ENCODE measurements at places on chromosomes 1 and 21. TPM values are rescaled to one million over a fixed set of nuclear protein-coding genes. Genes with fewer than 3 reads are reported as not detected.

DNA sequence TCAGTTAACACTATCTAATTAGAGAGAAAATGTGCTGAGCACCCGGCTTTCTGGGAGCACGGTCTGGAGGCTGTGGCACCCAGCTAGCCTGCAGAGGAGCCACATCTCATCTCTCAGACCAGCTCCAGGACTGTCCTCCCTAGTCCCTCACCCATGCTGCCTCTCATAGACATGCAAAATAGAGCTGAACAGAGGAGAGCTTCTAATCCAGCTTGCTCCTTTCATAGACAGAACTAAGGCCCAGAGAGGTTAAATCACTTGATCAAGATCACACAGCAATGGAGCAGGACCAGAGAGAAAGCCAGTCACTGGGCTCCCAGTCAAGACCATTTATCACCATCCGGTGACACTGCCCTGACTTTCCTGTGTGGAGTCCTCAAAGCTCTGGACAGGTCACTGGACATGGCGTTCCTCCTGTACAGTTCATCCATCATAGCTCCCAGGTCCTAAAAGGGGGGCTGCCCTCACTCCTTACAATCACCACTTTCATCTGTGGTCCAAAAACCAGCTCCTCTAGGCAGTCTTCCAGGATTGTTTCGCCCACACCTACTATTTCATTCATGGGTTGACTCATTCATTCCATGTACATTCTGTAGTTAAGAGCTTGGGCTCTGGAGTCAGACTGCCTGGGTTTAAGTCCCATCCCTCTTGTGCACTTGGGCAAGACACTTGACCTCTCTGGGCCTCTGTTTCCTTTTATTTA, 8.8 kb upstream of the CAMK2N1 start:
- no peak for DNase-seq

DNA sequence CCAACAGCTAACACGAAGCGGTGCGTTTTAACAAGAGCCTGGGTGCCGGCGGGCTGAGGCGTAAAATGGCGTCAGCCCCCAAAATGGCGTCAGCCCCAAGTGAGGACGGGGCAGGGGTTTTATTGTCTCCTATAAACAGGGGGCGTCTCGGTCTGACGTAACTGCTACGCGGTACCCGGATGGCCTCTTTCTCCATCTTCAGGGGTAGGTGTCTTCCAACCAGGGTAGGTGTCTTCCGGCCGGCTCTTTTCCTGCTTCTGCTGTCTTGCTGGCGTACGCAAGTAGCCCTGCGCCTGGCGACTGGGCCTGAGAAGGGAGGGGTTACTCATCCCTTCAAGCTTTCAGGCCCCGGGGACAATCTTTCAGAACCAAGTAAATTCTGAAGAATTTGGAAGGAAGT, 45.3 kb downstream of the LGR6 start:
- DNase-seq = no peak

DNA sequence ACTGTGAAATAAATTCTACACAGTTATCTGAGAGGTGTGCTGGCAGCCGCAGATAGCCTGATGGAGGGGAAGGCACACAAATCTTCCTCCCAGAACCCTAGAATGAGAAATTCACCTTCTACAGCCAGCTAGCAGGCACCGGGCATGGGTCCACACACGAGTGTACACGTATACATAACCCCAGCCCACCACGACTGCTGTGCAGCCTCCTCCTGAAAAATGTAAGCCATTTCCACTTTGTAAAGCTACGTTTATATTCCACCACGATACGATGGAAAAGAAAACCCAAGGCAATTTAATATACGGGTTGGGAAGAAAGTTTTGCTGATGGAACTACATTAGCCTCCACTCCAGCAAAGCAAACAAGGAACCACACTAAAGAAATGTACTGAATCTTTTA, 1.8 kb downstream of the BTG3 start:
- DNase-seq = peak; percentile 28

DNA sequence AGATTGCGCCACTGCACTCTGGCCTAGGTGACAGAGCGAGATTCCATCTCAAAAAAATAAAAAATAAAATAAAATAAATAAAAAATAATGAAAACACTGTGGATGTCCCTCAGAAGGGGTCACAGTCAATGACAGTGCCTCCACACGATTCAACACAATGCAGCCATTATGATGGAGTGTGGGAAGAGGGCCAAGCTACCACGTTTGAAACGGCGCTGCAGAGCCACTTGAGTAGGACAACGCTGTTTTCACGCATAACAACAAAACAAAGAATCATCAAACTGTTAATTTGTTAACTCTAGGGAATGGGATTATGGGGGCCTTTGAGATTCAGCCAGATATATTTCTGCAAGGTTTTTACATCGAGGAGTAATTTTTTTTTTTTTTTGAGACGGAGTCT, 36.5 kb downstream of the NKAIN1 start:
- DNase-seq = no peak

DNA sequence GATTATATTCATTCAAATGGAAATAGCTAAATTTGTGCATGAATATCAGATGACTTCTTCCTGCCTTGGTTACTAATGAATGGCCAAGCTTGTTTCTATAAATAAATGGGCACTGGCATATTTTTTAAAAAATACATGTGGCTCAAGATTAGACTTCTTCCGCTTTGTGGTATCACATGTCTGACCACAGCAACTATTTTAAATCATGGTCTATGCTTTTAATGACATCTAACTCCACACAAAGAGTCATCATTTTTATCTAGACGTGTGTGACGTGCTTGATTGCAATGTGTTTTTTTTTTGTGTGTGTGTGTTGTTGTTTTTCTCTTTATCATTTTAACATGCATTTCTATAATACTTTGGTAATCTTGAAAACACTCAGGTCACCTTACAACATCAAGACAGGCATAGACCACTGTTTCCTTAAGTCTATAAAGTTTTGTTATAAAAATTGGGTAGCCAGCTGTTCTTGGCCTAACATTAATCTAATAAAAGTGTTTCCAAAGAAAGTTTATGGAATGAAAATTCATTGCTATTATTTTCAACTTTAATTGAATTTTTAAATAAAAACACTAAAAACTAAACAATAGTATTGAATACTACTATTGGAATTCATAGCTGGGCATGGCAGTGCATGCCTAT, 29.5 kb downstream of the RGS1 start:
- no peak for DNase-seq

The GPR25 gene
- 0.69 TPM for total RNA-seq

The PTPRU gene
- 13.0 TPM for total RNA-seq

DNA sequence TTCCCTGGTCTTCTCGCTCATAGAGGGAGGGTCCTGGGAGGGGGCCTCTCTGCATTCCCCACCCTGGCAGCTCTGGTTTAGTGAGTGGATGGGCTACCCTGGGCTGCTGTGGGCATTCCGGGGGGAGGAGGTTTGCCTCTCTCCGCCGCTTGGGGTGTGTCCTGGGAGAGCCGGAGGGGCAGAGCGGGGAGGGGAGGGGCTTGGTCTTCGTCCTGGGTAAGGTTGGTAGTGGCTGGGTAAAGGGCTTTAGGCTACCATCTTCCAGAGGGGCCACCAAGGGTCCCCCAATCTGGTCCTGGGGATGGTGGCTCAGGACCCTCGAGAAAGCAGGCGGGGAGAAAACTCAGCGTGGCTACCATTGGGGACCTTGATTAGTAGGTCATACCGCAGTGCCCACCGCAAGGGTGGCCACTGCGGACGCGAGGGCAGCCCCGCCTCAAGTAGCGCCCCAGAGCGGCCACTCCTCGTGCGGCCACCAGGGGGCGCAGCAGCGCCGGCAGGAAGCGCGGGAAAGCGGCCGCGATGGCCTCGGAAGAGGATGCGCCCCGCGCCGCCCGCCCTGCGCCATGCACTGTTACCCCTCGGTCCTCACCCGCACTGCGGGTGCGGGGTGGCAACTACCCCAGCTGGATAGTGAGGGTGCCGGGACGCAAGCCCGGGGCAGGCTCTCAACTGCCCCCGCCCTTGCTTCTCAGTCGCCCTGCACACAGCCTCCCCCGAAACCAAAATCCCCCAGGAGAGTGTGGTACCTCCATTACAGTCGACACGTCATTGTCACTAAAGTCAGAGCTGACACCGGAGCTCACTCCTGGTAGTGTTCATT, 44.1 kb upstream of the SLC25A33 start:
- DNase-seq = peak; percentile 66

DNA sequence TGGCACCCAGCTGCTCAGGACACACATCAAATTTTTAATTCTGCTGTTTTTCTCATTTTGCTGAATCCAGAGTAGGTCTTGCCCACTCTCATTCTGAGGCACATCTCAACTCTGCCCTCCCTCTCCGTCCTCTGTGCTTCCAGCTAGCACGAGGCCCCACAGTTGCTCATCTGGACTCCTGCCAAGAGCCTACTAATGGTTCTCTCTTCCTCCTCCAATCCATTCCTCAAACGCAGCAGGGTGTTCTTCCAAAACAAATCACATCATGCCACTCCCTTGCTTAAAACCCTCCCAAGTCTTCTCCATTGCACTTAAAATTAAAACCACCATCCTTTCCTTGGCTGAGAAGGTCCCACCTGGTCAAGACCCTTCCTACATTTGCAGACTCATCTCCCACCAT, 49.8 kb upstream of the SCAF4 start:
- DNase-seq = peak; percentile 56

The IQCC gene
- 1.5 TPM for total RNA-seq

DNA sequence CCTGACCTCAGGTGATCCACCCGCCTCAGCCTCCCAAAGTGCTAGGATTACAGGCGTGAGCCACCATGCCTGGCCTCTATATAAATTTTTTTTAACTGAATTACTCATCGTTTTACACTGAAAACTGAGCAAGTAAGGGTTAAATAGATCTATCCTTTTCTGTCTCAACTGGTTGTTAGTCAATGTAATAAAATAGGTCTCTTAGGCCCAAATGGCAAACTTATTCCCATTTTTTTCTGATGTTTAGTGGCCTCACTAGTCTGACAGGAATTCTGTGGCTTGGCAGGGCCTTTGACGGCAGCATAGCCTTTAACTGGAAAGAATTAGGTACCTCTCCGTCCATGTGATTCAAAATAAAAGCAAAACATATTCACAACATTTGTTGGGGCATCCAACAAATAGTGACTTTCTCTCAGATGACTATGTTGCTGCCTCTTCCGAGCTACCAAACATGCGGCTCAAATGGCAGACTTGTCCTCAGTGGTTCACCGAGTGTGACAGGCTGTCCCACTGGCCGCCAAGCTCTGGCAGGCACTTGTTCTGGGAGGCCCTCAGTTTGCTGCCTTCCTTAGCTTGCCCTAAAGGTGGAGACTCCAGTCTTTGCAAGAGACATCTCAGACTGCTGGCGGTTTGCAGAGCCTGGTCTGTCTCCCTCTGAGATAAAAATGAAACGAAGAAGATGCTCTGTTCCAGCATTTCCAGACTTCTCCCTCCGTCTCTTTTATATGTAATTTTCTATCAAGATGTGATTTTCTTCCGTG, 17.4 kb downstream of the ATP1A4 start:
- no peak for DNase-seq

DNA sequence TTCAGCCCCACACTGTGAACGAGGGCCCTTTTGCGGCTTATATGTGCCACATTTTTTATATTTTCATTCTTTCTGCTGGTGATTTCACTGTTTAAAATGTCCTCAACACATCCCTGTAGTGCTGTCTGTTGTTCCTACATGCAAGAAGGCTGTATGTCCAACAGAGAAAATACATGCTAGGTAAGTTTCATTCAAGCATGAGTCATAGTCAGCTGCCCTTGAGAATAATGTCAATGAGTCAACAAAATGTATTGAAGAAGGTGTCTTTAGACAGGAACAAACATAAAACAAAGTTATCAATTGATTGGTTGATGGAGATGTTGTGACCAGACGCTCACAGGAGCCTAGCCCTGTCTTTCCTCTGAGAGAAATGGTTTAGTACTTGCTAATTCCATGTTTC, 553.4 kb downstream of the PLPP3 start:
- no peak for DNase-seq

- no peak for DNase-seq
These were observed 18.3 kb upstream of the PSMB2 start for GRCh38 chr1:35659589-35659988.

GRCh38 chr1:24018611-24019580, 38.8 kb upstream of the SRSF10 start:
- DNase-seq = peak; percentile 100

The TRAF3IP3 gene
- total RNA-seq = 2.7 TPM

The RXFP4 gene
- total RNA-seq = not detected

The PRELP gene
- 7.1 TPM for total RNA-seq

The MSH4 gene
- 0.18 TPM for total RNA-seq

DNA sequence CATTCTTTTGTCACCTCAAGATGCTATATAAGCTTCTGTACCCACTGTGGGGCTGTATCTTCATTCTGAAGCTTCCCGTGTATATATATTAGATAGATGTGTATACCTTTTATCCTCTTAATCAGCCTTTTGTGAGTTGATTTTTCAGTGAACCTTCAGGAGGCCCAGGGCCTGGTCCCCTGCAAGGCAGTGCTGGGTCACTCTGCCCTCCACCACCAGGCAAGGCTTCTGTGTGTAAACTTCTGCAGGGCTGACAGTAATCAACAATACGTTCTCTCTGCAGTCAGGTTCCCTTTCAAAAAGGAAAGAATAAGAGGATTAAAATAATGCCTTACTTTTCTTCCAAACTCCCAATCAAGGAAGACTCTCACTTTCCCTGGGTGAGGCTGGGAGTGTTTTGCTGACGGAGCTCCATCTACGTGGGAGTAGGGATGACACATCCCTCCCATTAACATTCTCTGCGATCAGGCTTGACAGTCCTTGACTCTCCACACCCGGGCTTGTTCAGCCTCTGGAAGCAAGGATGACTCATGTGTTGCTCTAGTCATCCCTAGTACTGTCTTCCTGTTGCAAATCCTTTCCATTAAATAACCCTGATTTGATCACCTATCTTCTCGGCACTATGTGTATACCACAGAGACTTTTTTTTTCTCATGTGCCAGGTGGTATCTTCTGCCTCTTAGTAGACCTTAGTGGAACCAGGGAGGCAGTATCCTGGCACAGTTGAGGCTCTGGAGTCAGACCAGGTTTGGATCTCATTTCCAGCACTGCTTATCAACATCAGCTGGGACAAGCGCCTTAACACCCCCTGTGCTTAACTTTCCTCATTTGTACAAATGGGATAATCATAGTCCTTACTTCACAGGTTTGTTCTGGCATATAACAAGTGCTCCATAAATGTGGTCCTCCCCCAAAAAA, 70.3 kb upstream of the KCNK1 start:
- peak; percentile 80 for DNase-seq

- DNase-seq = no peak
These were observed 52.5 kb downstream of the HSPG2 start for GRCh38 chr1:21884456-21885235.

DNA sequence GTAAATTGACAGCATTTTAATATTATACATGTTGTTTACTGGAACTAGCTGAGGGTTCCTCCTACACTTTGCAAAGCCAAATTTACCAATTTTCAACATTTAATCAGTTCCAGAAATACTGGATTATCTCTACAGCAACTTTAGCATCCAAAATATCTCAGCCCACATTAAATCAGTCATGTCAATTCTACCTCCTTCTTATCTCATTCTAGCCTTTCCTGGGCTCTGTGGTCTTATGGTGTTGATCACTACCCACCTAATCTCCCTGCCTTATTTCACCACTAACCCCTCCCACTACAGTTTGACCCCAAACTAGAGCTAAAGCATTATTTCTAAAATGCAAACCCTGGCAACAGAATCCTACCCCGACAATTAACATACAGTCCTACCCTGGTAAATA, 3.3 kb downstream of the OMA1 start:
- DNase-seq = no peak
